Caco-2 (cell line): ENCODE measurements at places on chromosomes 16 and 17.

DNA sequence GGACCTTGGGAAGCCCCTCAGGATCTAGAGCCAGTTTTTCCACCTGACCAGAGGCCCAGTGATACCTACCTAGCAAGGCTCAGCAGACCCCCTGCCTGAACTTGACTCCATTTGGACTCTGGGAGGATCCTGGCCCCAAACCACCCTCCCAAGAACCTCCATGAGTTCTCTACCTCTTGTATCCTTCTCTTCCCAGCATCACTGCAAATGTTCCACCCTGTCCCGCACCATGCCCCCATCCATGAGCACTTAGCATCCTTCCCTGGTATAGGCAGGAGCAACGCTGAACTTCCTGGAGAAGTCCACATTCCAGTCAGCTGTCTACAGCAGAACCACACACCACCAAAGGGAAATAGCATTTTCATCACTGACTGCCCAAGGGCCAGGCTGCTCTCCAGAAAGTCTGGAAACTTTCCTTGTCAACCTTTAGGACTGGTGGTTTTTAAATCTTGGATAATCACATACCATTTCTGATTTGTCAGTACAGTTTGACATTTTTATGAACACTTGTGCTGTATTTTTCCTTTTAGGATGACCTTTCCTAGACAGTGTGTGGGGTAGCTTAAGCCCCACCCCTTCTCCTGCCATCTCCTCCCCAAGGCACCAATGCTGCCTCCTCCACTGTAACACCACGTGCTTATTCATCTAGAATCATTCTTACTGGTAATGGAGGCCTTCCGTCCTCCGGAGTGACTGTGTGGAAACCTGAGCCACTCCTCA lies 13.9 kb downstream of the EIF4A3 start:
- no peak for DNase-seq

DNA sequence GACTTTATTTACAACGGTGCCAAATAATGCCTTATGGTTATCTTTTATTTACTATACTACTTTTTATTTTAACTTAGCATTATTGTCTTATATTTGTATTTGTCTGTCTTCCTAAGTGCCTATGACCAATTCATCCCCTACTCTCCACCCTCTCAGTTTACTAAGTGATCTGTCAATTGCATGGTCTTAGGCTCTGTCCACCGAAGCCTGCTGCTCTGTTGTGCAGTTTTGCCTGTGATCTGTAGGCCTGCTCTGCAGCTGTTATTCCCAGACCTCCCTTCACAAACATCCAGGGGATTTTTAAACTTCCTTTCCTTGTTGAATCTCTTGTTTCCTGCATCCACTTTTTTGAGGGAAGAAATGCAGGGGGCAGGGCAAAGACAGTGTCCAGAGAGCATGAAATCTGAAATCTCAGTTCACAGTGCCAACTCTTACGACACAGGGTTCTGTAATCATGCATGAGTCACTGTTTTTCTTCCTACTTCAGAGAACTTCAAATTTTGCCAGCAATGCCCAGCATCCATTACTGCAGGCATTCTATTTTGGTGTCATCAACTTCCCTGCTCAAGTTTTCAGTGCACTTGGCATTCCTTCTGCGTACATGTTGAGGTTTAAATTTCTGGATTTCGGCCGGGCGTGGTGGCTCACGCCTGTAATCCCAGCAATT lies 11.4 kb downstream of the SLFN5 start:
- DNase-seq: no peak

DNA sequence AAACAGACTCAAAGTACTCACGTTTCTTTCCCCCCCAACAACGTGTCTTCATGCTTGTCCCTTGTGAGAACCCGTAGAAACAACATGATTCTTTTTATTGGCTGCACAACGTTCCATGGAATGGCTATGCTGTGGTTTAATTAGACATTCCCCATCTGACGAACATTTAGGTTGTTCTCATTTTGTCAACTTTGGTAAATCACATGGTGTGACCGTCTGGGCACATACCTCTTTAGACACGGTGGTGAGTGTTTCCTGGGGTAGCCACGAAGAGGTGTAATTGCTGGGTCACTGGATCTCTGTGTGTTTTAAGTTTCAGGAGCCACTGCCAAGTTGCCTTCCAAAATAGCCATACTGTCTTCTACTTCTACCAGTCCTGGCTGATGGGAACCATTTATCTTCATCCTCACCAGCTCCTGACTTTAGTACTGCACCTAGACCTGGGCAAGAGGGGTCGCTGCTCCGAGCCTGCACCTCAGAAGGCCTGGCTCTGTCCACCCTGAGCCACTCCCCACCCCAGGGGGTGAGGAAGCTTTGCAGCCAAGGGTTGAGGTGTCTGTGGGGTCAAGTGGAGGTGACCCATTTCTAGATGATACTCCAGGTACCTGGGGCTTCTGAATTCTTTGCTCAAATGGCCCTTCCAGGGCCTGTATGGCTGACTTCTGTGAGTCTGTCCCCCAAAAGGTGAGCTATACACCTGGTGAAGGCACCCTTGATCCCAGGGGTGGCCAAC lies 84.7 kb downstream of the IRX5 start:
- DNase-seq: no peak

DNA sequence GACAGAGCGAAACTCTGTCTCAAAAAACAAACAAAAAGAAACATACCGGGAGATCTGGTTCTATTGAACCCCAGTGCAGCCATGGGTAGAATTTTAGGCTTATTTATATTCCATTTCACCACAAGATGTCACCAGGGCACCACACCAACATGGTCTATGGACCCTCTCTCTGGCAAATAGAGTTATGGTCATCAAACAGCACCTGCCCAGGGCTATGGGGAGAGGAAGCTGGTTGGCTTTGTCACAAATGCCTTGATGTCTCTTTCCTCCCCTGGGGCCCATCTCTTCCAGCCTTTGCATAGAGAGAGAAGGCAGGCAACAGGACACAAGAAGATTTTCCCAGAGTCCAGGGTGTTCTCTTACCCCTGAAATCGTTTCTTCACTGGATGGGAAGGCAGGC lies 128.4 kb downstream of the WWOX start:
- peak; percentile 56 for DNase-seq

DNA sequence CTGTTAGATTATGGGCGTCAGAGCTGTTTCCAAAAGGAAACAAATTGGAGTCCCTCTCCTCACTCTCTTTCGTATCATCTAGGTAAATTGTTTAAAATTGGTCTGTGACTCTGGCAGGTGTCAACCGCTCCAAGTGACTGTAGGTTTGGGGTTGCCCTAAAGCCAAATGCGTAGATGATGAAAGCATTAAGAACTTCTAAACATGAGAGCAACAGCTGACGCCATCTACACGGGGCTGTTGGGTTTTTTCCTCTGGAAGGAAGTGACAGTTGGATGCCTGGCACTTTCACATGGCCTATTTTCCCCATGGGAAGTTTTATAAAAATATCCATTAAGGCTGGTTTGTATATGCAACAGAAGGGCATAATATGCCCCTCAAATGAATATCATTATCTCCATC lies 215.7 kb upstream of the CACNG5 start:
- DNase-seq: no peak

- no peak for DNase-seq
These were observed 51.4 kb downstream of the RAP1GAP2 start for GRCh38 chr17:2847381-2848333.

- no peak for DNase-seq
These were observed 50.6 kb downstream of the MPHOSPH6 start for GRCh38 chr16:82119405-82119804.

DNA sequence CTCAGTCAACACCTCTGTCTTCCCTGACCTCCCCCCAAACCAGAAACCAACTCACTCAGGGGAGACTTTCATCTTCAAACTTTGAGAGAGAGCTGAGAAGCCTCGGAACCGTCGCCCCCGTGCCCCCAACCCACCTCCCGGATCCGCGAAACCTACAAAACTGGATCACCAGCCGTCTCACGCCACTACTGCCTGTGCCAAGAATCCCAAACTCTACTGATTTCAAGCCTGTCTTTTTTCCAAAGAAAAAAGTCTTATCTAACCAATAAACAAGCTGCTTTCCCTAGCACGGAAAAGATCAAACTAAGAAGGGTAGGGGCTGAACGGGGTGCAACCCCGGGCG lies 2.0 kb downstream of the AXIN2 start:
- no peak for DNase-seq

DNA sequence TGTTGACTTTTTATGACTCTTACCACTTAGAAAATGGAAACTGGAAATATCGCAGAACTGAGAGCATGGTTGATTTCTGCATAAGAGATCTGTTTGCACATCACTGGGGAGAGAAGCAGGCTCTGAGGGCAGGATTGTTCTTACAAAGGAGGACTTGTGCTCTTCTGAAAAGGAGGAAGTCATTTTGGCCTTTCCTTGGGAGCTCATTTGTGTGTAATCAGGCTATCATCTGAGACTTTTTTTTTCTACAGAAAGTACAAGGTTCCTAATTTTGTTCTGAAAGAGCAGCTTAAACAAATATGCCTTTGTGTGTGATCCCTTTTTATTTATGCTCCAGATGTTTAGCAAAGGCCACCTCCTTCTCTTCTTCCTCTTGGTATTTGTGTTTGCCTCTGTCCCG lies 145.7 kb upstream of the CACNG5 start:
- no peak for DNase-seq

- no peak for DNase-seq
These were observed 15.0 kb downstream of the GINS2 start for GRCh38 chr16:85673529-85674417.

DNA sequence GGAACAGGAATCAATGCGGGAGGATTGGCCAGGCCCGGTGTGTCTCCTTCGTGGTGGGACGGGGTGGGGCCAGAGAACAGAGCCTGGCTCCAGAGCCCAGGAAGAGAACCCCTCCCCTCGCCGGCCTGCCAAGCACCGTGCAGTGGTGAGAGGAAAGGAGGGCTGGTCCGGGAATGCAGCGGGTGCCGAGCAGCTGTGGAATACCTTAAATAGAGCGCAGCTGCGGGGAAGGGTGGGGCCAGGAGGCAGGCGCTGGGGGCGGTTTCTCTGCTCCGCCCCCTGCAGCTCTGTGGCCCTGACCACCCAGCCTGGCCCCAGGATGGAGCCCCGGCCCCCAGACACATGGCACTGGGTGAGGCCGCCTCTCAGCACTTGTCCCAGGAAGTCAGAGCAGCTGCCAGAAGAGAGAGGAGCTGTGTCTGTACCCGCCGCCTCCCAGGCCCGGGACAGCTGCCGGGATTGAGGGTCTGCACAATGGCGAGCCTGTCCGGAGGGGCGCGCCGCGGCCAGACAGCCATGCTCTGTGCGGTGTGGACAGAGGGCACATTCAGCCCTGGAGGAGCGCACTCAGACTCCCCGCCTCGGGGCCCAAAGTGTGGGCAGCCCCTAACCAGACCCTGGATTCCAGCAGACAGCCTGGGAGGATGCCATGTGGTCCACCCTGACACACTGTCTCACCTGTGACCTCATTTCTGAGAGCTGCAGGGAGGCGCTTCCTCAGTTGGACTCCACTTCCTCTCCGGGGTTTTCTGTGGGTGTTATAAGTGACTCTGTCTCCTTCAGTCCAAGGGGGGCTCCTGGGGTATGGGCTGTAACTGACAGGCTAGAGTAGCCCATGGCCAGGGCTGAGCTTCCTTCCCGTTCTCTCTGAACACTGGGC lies 268.8 kb downstream of the SEC14L1 start:
- no peak for DNase-seq

GRCh38 chr17:79262624-79263023 lies 188.0 kb downstream of the ENGASE start:
- DNase-seq: no peak

GRCh38 chr17:9002606-9003354 lies 18.5 kb upstream of the NTN1 start:
- no peak for DNase-seq

DNA sequence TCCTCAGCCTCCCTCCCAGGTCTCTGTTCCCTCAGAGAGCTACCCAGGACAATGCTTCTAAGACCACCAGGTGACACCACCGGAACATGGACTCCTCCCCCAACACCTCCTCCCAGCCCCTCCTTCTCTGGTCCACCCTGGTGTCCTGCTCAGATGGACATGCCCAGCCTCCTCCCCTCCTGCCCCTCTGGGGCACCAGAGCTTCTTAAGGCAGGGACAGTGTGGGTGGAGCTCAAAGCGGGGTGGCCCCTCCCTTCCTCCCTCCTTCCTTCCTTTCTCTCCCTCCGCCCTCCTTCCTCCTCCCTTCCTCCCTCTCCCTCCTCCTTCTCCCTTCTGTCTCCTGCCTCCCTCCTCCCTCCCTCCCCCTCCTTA lies 22.7 kb downstream of the TRPV3 start:
- DNase-seq: no peak

GRCh38 chr16:67652578-67653127 lies 7.4 kb downstream of the ACD start:
- DNase-seq: peak; percentile 80

- no peak for DNase-seq
These were observed 6.1 kb downstream of the TVP23A start for GRCh38 chr16:10812312-10813098.

DNA sequence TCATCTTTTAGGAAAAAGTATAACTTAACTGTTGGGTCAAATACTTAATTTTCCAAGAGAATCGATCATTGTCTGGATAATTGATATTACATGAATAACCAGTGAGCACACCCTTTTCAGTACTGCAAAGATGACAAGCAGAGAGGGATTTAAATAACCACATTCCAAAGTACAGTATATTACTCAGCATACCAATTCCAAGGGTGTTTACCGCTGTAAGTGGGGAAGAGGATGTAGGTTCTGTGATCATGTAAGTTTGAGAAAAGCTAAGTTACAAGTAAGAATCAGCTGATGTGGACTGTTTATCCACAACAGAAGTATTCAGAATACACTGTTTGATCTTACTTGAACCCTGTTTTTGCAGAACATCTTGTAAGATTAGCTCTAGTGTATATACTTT lies 6.1 kb downstream of the GDE1 start:
- DNase-seq: no peak

DNA sequence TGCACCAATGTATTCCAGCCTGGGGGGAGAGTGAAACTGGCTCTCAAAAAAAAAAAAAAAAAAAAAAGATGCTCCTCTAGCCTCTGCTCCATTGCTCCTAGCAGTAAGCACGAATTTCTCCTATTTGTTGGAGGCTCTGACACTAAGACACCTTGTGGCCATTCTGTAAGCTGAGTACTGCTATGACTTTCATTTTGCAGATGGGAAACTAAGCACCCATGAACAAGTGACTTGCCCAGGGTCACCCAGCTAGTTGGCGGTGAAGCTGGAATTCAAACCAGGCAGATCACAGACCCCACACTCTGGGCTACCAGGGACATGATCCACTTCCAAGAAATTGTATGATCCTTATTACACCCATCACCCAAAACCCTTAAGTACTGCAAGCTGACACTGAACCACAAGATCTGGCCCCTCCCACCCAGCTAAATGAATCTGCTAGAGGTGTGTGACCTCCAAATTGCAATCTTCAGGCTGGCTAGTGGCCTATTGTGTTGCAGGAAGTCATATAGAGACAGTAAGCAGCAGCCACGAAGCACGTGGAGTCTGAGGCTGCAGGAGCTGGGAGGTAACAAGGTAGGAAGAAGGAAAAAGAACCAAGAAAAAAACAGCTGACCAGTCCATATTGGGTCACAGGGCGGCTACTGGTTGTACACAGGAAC lies 209.4 kb downstream of the XYLT1 start:
- no peak for DNase-seq

DNA sequence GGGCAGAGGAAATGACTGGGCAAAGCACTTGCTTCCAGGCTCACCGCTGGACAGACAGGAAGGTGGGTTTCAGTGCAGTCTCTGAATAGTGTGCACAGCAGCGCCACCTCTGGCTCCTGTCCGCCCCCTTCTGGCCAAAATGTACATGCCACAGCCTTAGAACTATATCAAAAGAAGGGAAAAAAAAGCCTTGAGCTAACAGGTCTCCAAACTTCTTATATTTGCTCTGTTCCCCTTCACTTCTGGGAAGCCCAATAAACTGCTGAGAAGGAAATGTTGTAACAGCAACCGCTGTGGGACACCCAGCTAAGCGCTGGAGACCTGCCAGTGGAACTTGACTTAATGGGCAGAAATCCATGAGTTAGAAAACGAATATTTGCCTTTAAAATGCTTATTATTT lies 17.5 kb downstream of the COG7 start:
- peak; percentile 70 for DNase-seq
